Tibial nerve (tissue), 4 donors: ENCODE measurements at places on chromosomes 16 and 17. TPM values are rescaled to one million over a fixed set of nuclear protein-coding genes. Genes with fewer than 3 reads are reported as not detected.

OR3A2 gene
- total RNA-seq, result 1.1 TPM

SLC38A8 gene
- not detected for total RNA-seq

ADAM11 gene
- total RNA-seq, result 0.42 TPM

CHST4 gene
- not detected for total RNA-seq

ICAM2 gene
- total RNA-seq, result 95.1 TPM

C1QTNF8 gene
- not detected for total RNA-seq

GRCh38 chr16:35198223-35199199 lies 1739.1 kb downstream of the TP53TG3F start:
- no peaks in the 10 kb centered on the region for H3K36me3 ChIP-seq
- no peak overlapping the region for H3K27ac ChIP-seq
- no peak for DNase-seq
- no peaks in the 10 kb centered on the region for H3K4me1 ChIP-seq

- H3K36me3 ChIP-seq, result no peaks in the 10 kb centered on the region
- H3K27me3 ChIP-seq, result no peaks in the 10 kb centered on the region
- no peaks in the 10 kb centered on the region for H3K4me1 ChIP-seq
- DNase-seq, result no peak
- no peak overlapping the region for H3K4me3 ChIP-seq
Measured at GRCh38 chr16:25372716-25373115, 115.1 kb upstream of the ZKSCAN2 start.

DNA sequence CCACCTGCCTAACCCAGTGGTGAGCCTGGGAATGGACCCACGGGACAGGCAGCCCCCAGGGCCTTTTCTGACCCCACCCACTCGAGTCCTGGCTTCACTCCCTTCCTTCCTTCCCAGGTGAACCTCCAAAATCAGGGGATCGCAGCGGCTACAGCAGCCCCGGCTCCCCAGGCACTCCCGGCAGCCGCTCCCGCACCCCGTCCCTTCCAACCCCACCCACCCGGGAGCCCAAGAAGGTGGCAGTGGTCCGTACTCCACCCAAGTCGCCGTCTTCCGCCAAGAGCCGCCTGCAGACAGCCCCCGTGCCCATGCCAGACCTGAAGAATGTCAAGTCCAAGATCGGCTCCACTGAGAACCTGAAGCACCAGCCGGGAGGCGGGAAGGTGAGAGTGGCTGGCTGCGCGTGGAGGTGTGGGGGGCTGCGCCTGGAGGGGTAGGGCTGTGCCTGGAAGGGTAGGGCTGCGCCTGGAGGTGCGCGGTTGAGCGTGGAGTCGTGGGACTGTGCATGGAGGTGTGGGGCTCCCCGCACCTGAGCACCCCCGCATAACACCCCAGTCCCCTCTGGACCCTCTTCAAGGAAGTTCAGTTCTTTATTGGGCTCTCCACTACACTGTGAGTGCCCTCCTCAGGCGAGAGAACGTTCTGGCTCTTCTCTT lies 2.6 kb upstream of the STH start:
- no peaks in the 10 kb centered on the region for H3K27me3 ChIP-seq
- no peak for DNase-seq
- H3K4me1 ChIP-seq, result no peaks in the 10 kb centered on the region
- H3K4me3 ChIP-seq, result no peak overlapping the region

GRCh38 chr16:28146536-28146935 lies 65.2 kb downstream of the XPO6 start:
- H3K4me1 ChIP-seq, result no peaks in the 10 kb centered on the region
- no peaks in the 10 kb centered on the region for H3K27me3 ChIP-seq
- H3K36me3 ChIP-seq, result peaks cover 84% of the 10 kb centered on the region
- H3K27ac ChIP-seq, result no peak overlapping the region
- no peak overlapping the region for H3K4me3 ChIP-seq
- no peak for DNase-seq

GRCh38 chr17:78365561-78366108 lies 5.8 kb upstream of the SOCS3 start:
- no peaks in the 10 kb centered on the region for H3K27me3 ChIP-seq
- no peaks in the 10 kb centered on the region for H3K36me3 ChIP-seq
- DNase-seq, result no peak
- H3K4me1 ChIP-seq, result peaks cover 29% of the 10 kb centered on the region
- H3K4me3 ChIP-seq, result no peak overlapping the region
- H3K27ac ChIP-seq, result peak overlapping the region; percentile 92

DNA sequence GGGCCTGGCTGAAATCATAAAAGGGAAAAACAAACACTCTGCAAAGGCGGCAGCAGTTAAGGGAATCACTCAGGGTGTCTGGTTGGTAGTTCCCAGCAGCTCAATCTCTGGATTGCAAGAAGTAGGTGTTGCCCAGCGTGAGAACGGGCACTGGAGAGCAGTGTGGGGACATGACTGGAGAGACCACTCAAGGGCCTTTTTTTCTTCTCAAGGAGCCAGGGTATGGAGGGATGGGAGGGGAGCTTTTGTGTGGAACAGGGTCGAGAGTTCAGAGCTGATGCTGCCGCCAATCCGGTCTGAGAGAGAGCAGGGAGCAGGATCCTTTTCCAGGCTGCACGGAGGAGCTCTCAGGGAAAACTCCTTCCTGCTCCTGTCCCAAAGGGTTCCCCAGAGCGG lies 15.2 kb downstream of the SCNN1B start:
- no peak overlapping the region for H3K27ac ChIP-seq
- no peak for DNase-seq
- no peaks in the 10 kb centered on the region for H3K4me1 ChIP-seq
- no peak overlapping the region for H3K4me3 ChIP-seq
- H3K36me3 ChIP-seq, result no peaks in the 10 kb centered on the region
- H3K27me3 ChIP-seq, result no peaks in the 10 kb centered on the region

- H3K4me1 ChIP-seq, result no peaks in the 10 kb centered on the region
- H3K4me3 ChIP-seq, result no peak overlapping the region
- DNase-seq, result no peak
- no peaks in the 10 kb centered on the region for H3K27me3 ChIP-seq
- H3K27ac ChIP-seq, result no peak overlapping the region
Measured at GRCh38 chr17:68670967-68671693, 70.0 kb upstream of the FAM20A start.

- H3K27ac ChIP-seq, result no peak overlapping the region
- DNase-seq, result no peak
- peaks cover 16% of the 10 kb centered on the region for H3K27me3 ChIP-seq
- no peaks in the 10 kb centered on the region for H3K36me3 ChIP-seq
Measured at GRCh38 chr16:66948134-66948836, 12.8 kb upstream of the CES3 start.

- H3K4me3 ChIP-seq, result no peak overlapping the region
- H3K27me3 ChIP-seq, result no peaks in the 10 kb centered on the region
- no peak for DNase-seq
- no peak overlapping the region for H3K27ac ChIP-seq
- no peaks in the 10 kb centered on the region for H3K36me3 ChIP-seq
Measured at GRCh38 chr17:29820425-29820824, 109.6 kb downstream of the SSH2 start.

DNA sequence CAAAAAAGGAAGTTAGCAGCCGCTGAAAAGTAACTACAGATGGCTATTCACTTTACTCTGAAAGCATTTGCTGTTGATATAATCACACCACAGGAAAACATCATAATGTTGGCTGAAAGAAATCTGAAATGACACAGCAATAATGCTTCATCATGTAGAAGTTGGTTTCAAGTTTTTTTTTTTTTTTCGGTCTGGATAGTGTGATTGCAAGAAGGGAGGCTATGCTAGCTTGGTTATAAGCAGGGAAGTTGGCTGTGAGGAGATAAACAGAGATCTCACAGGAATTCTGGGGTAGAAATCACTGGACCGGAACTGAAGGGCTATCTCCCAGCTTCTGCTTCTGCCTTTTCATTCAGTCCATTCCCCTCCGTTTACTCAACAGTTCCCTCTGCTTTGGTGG lies 57.9 kb downstream of the MYO1D start:
- no peaks in the 10 kb centered on the region for H3K4me1 ChIP-seq
- DNase-seq, result no peak
- no peaks in the 10 kb centered on the region for H3K27me3 ChIP-seq
- no peaks in the 10 kb centered on the region for H3K36me3 ChIP-seq
- no peak overlapping the region for H3K27ac ChIP-seq

DNA sequence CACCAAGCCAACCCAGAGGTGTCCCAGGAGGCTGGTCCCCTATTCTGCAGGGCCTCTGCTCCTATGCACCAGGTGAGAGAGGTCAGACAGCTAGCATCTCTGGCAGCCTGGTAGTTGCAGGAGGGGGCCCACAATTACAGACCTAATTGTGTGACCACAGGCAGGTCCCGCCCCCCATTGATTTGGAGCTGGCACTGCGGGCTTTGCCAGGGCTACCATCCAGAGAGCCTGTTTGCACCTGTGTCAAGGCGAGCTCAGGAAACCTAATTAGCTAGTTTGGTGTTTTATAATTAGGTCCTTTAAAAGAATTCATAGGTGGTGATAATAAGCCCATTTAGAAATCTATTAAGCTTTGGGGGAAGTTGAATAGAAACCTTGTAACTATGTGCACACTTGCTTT lies 90.2 kb downstream of the MRM1 start:
- no peaks in the 10 kb centered on the region for H3K4me1 ChIP-seq
- H3K27ac ChIP-seq, result no peak overlapping the region
- no peak for DNase-seq
- H3K4me3 ChIP-seq, result no peak overlapping the region
- no peaks in the 10 kb centered on the region for H3K27me3 ChIP-seq
- no peaks in the 10 kb centered on the region for H3K36me3 ChIP-seq

GRCh38 chr16:53915452-53916160 lies 211.7 kb downstream of the FTO start:
- no peak overlapping the region for H3K27ac ChIP-seq
- H3K36me3 ChIP-seq, result no peaks in the 10 kb centered on the region
- no peaks in the 10 kb centered on the region for H3K27me3 ChIP-seq
- no peak for DNase-seq

DNA sequence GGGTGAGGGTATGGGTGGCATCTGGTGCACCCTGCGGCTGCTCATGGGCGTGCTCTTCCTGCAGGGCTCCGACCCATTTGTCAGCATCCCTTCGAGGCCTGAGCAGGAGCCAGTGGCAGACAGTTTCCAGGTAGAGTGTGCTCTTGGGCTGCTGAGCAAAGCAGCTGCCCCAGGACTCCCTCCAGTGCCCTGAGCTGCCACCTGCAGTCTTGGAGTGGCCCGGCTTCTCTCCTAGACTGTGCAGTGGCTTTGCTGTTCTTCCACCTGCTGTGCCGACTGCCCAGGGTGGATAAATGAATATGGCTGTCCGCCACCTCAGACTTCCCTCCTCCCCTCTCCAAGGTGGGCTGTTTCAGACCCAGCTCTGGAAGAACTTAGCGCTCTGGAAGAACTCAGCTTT lies 10.8 kb upstream of the JPT2 start:
- no peak for DNase-seq
- no peaks in the 10 kb centered on the region for H3K27me3 ChIP-seq
- no peak overlapping the region for H3K4me3 ChIP-seq
- peaks cover 100% of the 10 kb centered on the region for H3K36me3 ChIP-seq

GRCh38 chr17:82447876-82448275 lies 2.7 kb downstream of the CYBC1 start:
- peaks cover 31% of the 10 kb centered on the region for H3K4me1 ChIP-seq
- peaks cover 47% of the 10 kb centered on the region for H3K36me3 ChIP-seq
- H3K27ac ChIP-seq, result no peak overlapping the region
- no peaks in the 10 kb centered on the region for H3K27me3 ChIP-seq
- DNase-seq, result no peak
